Anterior cingulate cortex (tissue), 58 donors: ENCODE measurements at places on chromosomes 5 and 9.

GRCh38 chr9:110426052-110426709 lies 88.5 kb upstream of the TXNDC8 start:
- no peak for DNase-seq

DNA sequence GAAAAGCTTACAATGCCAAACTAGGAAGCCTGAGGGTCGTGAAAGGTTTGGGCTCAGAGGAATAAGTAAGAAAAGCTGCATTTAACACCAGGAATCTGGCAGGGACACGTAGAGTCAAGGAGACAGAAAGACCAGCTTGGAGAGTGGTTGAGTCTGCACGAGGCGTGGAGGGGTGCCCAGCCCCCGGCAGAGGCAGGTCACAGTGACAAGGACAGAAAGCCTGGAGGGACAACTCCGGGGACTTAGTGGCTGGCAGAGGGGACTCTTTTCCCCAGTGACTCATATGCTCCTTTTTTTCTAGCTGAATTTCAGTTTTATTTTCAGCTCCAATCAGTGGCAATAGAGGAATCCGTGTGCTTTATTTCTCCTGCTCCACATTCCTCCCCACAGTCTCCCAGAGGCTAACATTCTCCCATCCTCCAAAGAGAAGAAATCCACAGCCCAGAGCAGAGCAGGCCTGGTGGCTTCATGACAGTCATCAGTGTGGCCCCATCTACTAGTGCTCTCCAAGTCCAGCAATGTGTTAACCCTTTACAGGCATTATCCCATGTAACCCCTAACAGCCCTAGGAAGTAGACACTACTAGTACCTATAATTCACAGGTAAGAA lies 80.7 kb downstream of the KCNIP1 start:
- DNase-seq: peak; percentile 15

DNA sequence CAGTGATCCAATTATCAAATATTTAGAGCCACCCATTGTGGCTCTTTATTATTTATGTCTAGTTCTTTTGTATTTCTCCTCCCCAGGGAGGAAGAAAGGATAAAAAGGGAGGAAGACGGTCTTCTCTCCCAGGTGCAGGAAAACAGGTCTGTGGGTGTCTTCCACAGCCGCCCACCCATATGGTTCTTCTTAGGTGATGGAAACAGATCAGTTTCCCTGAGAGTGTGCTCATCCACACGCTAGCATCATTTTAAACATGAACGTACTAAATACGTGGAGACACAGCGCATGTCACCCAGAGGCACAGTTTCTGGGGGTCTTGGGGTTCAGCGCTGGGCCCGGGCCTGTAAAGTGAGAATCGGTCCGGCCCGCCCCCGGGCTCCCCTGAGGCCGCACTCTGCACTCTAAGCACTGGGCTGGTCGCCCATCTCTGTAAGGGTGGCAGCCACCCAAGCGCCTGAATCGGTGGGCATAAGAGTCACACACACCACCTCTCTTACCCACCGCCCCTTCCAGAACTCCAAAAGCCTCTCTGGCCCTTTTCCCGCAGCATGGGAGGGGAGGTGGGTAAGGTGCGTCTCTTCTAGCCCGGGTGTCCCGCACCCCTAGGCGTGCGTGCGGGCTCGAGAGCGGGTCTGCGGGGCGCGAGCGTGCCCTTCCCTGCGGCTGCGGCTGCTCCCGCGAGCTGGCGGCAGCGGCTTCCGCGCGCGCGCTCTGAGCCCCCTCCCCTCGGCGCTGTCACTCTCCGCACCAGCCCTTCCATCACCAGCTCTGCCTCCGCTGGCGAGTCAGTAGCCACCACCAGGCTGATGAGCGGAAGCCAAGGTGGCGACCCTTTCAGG lies 1.3 kb downstream of the PTCH1 start:
- peak; percentile 32 for DNase-seq

GRCh38 chr5:133440467-133441115 lies 171.8 kb downstream of the FSTL4 start:
- DNase-seq: no peak

DNA sequence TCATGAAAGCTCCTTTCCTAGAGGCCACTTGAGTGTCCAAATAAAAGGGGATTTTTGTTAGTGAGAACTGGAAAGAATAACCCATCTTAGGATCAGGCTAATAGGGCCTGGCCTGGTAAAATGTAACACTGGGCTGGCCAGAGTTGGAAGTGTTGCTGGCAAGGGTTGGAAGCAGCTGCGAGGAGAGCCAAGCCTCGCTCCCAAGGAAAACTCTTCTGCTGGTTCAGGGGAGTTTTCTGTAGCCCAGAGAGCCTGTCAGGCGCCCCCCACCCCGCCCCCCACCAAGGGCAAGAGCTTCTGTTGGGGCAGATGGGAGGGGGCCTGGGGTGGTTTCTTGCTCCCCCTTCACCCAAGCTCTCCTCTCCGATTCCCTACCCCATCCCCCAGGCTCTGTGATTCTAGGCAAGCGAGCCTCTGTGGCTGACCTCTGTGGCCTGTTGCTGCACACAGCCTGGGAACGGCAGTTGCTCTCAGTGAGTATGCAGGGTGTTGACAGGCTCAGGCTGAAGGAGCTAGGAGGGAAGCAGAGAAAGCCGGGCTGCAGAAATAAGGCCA lies 547.8 kb downstream of the CCDC171 start:
- peak; percentile 4 for DNase-seq

- DNase-seq: no peak
Observed at GRCh38 chr5:135999406-136000139, 29.2 kb upstream of the TGFBI start.

GRCh38 chr9:35771943-35772342 lies 17.9 kb upstream of the MSMP start:
- DNase-seq: no peak

GRCh38 chr9:33167972-33168461 lies 881 bp upstream of the B4GALT1 start:
- no peak for DNase-seq

- DNase-seq: no peak
Observed at GRCh38 chr9:135045264-135045927, 42.1 kb upstream of the OLFM1 start.

GRCh38 chr9:33178972-33179697 lies 12.0 kb upstream of the B4GALT1 start:
- DNase-seq: no peak
